ENCODE measurements at places on chromosomes 4 and X.

- no peak for DNase-seq
Observed at GRCh38 chrX:70171624-70172023, 5.7 kb upstream of the DGAT2L6 start.

DNA sequence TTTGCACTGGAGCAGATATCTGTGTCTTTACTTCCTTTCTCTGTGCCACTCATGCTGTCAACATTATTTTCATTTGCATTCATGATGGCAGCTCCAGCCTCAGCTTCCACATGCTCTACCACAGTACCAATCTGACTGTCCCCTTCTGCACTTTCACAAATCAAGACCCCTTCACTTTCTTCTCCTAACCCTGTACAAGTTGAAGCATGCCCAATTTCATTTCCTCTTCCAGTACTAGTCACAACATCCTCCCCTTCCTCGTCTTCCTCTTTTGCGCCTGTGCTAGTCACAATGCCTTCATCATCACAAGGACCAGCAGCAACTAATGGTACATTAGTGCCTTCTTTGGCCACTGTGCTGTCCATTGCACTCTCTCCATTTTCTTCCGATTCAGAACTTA lies 26.5 kb downstream of the BOD1L1 start:
- no peak for DNase-seq

DNA sequence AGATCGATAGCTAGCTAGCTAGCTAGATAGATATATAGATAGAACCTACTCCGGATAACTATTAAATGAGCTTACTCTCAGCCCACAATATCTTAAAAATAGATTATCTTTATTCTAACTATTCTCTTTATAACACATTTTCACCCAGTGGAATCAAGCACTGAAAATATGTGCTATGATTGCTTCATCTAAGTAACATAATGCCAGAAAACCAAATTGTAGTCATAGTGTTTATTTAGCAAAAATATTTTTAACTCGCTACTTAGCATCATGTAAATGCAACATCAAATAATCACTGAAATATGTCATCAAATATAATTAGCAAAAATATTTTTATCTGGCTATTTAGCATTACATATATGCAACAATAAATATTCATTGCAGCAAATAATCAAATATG lies 1.5 kb downstream of the TMEM156 start:
- no peak for DNase-seq

DNA sequence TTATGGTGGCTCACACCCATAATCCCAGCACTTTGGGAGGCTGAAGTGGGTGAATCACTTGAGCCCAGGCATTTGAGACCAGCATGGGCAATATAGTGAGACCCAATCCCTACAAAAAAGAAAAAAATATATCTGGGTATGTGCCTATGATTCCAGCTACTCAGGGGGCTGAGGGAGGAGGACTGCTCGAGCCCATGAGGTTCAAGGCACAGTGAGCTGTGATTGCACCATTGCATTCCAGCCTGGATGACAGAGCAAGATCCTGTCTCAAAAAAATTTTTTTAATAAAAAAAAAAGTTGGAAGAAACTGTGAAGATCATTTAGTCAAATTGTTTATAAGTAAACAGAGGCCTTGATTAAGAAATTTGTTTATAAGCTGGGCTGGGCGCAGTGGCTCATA lies 39.7 kb downstream of the KLHL8 start:
- DNase-seq = no peak

- no peak for DNase-seq
Observed at GRCh38 chr4:52376132-52376704, 282.9 kb downstream of the USP46 start.

DNA sequence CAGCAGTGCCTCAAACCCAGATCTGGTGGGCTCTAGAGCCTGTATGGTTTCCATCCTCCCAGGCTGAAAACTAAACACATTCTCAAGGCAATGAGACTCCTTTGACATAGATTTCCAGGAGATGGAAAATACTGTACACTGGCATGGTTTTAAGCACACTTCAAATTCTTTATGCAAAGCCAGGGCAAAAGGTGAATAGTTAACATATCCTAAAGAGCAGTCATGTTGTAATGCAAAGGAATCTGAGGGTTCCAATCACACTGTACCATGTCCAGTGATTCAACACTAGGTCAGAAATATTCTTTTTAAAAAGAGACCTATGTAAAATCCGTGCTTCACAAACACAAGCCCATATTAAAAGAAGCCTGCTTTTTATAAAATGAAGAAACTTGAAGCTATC lies 195.3 kb downstream of the QDPR start:
- DNase-seq = no peak

GRCh38 chrX:39437670-39438441 lies 636.6 kb downstream of the MID1IP1 start:
- DNase-seq = no peak

DNA sequence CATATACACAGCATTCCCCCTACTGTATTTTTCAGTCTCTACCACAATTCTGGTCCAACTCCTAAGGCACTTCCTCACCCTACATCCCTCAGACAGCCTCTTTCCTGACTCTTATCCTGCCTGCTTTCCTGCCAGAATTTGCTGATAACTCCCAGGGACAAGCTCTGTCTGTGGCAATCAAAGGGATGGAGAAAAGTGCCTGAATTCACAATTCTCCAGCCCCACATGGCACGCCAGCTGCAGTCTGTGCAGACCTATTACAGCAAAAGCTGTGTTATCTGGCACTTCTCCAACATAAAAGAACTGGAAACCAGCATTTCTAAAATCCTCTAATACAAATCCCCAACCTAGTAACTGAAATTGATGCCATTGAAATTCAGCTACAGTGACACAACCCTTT lies 404.8 kb downstream of the KLHL13 start:
- DNase-seq = no peak

- DNase-seq = no peak
Observed at GRCh38 chr4:156568041-156568440, 403.6 kb downstream of the PDGFC start.

DNA sequence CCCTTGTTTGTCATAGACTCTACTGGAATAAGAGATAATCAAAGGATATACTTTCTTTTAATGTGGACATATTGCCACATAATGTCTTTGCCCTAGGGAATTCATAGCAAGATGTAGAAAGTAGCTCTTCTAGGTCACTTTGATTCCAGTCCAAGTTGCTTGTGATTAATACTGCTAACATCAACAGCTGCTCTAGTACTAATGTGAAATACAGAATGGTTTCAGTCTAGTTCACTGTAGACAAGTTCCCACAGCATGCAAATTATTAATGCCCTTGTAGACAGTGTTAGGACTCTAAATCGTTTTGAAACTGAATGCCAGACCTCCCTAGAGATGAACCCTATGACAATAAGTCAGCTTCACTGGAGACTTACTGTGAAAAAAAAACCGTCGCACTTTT lies 494.6 kb upstream of the ATOH1 start:
- DNase-seq = no peak

GRCh38 chr4:150039274-150040127 lies 38.7 kb upstream of the DCLK2 start:
- DNase-seq = no peak

DNA sequence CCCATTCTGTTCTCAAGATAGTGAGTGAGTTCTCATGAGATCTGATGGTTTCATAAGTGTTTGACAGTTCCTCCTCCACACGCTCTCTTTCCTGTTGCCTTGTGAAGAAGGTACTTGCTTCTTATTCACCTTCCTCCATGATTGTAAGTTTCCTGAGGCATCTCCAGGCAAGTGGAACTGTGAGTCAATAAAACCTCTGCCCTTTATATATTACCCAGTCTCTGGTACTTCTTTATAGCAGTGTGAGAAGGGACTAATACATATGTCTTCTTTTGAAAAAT lies 58.4 kb downstream of the CFAP299 start:
- DNase-seq = no peak

DNA sequence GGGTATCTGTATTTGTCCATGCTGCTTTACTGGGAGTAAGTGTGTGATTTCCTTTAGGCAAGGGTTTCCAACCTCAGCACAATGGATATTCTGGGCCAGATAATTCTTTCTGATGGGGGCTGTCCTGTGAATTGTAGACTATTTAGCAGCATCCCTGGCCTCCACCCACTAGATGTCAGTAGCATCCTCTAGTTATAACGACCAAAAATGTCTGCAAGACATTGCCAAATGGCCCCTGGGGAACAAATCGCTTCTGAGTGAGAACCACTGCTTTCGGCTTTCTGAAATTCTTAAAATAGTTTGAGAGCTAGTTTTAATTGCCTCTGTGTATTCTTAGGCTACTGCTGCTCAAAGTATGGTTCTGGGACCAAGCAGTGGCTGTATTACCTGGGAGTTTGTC lies 81.2 kb upstream of the GPM6B start:
- DNase-seq = no peak
